ENCODE measurements at places on chromosomes 3 and 15. TPM values are rescaled to one million over a fixed set of nuclear protein-coding genes. Genes with fewer than 3 reads are reported as not detected.

Gene KNG1
- total RNA-seq, result not detected

Gene MME
- total RNA-seq, result 25.8 TPM

Gene EFCC1
- total RNA-seq, result 0.13 TPM

Gene ZNF501
- 4.7 TPM for total RNA-seq

Gene DUOXA2
- total RNA-seq, result not detected
